ENCODE measurements at places on chromosomes 7 and 10. TPM values are rescaled to one million over a fixed set of nuclear protein-coding genes. Genes with fewer than 3 reads are reported as not detected.

- no peak for DNase-seq
Measured at GRCh38 chr7:39408906-39409305, 157.3 kb upstream of the YAE1 start.

OPN1SW gene
- not detected for total RNA-seq

CDC14C gene
- total RNA-seq = not detected

GRCh38 chr7:155962968-155963300, 150.7 kb upstream of the SHH start:
- no peak for DNase-seq

GRCh38 chr7:122352454-122352853, 47.9 kb upstream of the FEZF1 start:
- DNase-seq = no peak

GRCh38 chr7:155167706-155168365, 97.7 kb downstream of the HTR5A start:
- DNase-seq = no peak

GRCh38 chr10:7300384-7300971, 110.4 kb downstream of the SFMBT2 start:
- DNase-seq = no peak

Data from breast epithelium (tissue), 4 donors.